Thoracic aorta (tissue), 2 donors: ENCODE measurements at places on chromosomes 1 and 21. TPM values are rescaled to one million over a fixed set of nuclear protein-coding genes. Genes with fewer than 3 reads are reported as not detected.

LAMC2 gene
- 0.54 TPM for total RNA-seq

FAM72A gene
- total RNA-seq, result 4.9 TPM

TP53BP2 gene
- 88.9 TPM for total RNA-seq

CYYR1 gene
- total RNA-seq, result 15.8 TPM

RNF207 gene
- total RNA-seq, result 50.1 TPM

MFAP2 gene
- total RNA-seq, result 62.2 TPM

CTBS gene
- 28.3 TPM for total RNA-seq

OR2T35 gene
- not detected for total RNA-seq

SPRR1B gene
- total RNA-seq, result not detected

PLXNA2 gene
- 30.2 TPM for total RNA-seq

FCN3 gene
- 4.5 TPM for total RNA-seq

PRKAA2 gene
- 9.2 TPM for total RNA-seq

LCA5L gene
- 3.2 TPM for total RNA-seq

MCOLN3 gene
- total RNA-seq, result 3.2 TPM

TMOD4 gene
- total RNA-seq, result not detected

DCDC2B gene
- total RNA-seq, result not detected

ATP6V1G3 gene
- not detected for total RNA-seq

RGSL1 gene
- not detected for total RNA-seq

SPTA1 gene
- not detected for total RNA-seq

KIF26B gene
- total RNA-seq, result 0.41 TPM

LEMD1 gene
- not detected for total RNA-seq

CHODL gene
- total RNA-seq, result 1.5 TPM

GJA8 gene
- total RNA-seq, result not detected
